Stimulated activated CD8-positive, alpha-beta memory T cell treated with anti-CD3 and anti-CD28 coated beads, Interleukin-4, amount 100 ng/mL, for 4 hours (primary cell): ENCODE measurements at places on chromosomes 3 and 15.

DNA sequence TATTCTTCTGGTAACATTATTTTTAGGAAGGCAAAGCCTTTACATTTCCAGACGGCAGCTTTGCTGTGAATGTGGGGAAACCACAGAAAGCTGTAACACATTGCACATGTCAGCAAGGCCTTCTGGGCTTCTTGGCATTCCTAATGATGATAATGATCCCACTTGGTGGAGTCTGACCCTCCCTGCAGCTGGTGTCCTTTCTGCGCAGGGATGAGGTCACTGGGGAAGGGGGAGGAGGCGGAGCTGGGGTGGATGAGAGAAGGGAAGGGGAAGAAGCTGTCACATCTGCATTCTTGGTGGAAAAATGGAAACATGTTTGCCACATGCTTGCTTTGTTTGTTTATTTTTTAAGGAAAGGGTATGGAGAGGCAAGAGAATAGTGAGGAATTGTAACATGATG lies 68.6 kb downstream of the FILIP1L start:
- DNase-seq, result no peak

GRCh38 chr3:38137615-38138348 lies 679 bp upstream of the MYD88 start:
- no peak for DNase-seq

- DNase-seq, result no peak
Observed at GRCh38 chr3:31305340-31305739, 227.4 kb upstream of the STT3B start.

DNA sequence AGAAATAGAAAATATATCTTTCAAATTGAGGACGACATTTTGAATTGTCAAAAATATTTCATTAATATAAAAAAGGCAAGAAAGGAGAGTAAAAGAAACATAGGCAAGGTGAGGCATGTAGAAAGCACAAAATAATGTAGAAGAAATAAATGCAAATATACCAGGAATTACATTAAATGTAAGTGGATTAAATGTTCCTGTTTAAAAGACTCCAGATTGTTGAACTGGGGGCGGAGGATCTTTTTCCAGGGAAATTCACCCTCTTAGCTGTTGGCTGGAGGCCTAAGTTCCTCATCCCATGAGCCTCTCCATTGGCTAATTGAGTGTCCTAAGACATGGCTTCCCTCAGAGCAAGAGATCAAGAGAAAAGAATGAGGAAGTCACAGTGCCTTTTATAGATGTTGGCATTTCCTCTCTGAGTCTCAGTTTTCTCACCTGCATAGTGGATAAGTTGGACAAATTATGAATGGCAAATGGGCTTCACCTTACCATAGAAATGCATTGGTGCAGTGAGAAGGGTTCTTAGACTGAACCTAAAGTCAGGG lies 147.4 kb upstream of the SMAD3 start:
- no peak for DNase-seq

DNA sequence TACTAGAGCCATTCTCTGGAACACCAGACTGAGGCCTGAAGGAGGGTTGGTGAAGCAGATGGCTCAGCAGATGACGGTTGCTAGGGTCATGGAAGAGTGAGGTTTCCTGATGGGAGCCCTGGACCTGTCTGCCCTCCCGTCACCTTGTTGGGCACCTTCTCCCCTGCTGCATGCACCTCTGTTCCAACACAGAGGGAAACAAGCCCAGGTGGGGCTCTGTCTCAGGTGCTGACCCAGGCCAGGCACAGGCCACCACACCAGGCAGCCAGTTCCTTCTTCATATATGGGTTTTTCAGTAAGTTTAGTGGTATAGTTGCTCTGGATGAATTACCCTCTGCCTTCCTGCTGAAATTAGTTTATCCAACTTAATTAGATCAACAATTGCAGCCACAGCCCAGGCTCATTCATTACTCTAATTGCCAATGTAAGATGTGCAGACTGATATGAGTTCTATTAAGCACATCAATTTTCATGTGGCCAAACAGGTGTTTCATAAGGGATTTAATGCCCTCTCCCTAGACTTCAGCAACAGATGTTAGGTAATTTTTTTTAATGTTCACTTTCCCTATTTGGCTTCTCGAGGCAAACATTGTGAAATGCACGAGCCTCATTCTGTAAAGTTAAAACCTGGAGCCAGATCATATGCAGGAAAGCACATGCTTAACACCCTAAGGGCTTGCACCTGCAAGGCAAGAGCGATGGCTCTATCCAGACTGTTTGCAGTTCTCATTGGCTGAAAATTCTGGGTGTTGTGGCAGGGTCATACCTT lies 174.8 kb downstream of the CHDH start:
- DNase-seq, result no peak

DNA sequence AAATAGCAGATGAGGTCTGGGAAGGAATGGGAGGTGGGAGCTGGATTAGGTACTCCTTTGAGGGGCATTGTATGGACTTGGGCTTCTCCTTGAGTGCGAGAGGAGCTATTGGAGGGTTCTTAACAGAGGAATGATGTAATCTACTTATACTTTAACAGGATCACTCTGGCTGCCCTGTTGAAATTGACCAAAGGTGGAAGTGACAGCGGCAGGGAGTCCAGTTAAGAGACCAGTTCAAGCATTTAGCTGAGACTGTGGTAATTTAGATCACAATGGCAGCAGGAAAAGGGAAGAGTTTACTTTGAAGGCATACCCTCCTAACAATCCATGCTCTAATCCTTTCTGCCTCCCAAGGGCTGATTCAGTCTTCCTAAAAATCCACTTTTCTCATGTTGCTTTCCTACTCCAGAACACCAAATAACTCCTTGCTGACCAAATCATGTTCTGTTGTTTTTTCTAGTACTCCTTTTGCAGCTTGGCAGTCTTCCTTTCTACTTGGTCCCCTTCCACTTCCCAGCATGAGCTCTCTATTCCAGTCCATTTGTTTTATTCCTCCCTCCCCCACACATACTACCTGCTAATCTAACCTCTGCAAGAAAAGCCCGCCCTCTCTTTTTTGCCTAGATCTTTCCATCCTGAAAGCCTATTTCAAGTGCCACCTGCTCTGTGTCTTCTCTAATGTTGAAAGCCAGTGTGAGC lies 139.4 kb downstream of the NECTIN3 start:
- DNase-seq, result no peak

DNA sequence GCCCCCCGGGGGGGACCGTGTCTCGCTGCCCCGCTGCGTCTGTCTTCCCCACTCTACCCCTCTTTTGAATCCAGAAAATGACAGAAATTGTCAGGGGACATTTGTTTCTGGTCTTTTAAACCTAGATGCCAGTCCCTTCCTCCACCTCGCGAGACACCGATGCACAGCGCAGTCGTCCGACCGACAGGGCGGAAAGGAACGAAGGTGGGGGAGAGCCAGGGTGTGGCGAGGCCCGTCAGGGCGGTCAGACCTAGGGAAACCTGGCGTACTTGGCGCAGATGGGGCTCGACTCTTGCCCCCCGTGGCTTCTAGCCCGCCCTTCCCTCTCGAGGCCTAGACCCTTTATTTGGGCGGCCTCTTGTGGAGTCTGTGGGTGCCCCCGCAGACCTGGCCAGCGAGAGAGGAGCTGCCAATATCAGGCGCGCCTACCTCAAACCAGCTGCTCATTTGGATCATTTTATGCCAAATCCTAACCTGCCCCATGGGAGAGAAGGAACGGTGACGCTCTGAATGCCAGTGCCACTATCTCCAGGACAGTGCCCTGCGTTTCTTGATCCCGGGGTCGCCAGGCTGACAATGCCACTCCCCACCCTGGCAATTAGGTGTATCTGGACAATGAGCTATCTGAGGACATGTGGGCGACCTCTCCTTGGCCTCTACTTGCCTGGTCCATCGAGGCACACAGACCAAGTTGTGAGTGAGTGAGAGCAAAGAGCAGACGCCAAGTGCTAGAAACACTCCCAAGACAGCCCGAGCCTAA lies 500 bp upstream of the RAB6B start:
- no peak for DNase-seq

DNA sequence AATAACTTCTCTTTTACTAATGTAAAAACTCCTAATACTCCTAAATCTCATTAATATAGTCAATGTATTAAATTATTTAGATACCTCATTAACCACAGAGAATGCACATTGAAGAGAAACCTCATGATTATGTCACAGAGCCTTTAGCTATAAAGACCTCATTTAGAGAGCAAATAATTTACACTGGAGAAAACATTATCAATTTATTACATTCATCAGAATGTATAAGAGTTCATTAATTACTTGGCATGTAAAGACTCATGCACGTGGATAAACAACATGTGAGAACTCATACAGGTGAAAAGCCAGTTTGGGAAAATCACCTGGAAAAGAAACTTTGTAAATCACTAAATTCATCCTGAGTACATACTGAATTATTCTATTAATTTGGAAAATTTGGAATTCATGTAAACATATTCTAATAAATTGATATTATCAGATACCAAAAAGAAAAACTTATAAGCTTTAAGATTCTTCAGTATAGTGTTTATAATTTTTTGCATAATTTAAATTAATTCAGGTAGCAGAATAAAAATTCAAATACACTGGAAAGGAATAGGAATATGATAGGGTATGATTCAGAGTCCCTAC lies 22.9 kb upstream of the WNT7A start:
- DNase-seq, result no peak

DNA sequence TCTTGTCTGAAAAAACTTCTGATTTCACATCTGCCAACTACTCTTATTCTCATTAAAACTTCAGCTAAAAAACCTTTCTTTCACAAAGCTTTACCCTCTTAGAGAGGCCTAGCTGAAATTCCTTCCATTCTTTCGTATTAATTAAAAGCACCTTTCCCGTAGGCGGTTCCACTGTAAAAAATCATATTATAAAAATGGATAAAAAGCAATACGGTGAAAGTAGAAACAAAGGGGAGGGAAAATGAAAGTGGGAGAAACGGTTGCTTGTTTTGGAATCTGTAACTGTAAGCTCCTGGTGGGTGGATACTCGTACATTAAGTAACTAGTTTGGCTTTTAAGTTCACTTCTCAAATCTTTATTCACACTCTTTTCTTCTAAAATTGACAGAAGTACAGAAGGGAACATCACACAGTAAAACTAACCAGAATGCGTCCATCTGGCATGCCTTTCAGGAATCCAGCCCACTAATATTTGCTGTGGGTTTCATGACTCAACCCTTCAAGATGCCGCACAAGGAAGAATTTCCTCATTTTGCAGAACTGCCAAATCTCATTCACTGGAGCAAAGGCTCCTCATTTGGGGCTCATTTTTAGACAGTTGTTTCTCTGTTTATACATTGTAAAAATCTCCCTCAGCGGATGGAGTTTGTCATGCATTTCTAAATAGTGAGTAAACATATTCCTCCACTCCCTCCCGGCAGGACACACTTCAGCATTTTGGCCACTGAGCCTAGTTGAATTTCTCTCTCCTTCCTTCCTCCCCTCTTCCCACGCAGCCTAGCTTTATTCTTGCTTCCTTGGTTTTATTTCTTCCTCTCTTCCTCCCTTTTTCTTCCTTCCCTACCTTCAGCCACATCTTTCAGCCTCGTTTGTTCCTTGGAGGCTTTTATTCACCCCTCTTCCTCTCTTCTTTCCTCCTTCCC lies 419.5 kb upstream of the NAALADL2 start:
- no peak for DNase-seq

DNA sequence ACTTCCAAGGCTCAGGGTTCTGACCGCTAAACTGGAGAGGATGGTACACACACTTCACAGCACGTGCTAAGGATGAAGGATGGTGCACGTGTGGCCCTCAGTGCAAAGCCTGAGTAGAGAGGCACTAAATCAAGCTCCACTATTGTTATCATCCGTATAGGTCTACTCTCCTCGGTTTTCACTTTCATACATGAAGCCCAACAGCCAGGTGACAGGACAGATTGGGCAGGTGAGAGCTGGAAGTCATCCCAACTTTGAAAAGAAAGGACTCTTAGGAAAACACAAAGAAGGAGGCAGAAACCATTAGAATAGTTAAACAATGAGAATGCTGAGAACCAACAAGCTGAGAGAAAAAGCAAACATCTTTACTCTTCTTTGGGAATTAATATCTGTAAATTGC lies 21.1 kb downstream of the MAGI1 start:
- no peak for DNase-seq

DNA sequence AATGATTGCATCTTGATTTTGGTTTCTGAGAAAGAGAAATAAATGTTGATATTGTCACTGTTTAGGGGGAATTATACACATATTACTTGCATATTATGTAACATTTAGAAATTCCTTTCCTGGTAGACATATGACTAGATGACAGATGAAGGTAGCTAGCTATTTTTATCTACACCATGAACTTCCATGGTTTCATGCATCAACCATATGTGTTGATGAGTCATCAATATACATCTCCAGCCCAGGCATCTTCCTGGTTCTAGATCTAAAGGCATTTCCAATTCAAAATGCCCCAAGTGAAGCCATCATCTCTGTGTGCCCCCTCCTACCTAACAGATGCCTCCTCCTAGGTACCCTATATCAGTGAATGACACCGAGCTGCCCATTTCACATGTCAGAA lies 9.5 kb upstream of the ADAMTSL3 start:
- DNase-seq, result no peak

DNA sequence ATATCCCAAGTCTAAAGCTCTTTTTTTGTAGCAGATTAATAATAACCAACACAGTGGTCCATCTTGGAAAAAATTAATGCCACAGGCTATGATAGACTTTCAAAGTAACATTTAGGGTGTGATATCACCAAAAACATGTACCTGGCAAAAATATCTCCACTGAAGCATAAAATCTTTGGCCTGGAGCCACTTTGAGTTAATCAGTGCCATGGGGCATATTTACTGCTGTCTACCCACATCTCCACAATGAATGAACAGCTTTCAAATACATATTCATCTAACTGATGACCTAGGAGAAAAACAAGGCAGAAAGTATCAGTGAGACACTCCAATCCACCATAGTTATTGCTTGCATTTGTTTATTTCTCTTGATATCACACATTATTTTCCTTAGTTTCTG lies 296.0 kb upstream of the MDFIC2 start:
- DNase-seq, result no peak

- DNase-seq, result no peak
Observed at GRCh38 chr3:55091381-55092225, 163.7 kb upstream of the LRTM1 start.

DNA sequence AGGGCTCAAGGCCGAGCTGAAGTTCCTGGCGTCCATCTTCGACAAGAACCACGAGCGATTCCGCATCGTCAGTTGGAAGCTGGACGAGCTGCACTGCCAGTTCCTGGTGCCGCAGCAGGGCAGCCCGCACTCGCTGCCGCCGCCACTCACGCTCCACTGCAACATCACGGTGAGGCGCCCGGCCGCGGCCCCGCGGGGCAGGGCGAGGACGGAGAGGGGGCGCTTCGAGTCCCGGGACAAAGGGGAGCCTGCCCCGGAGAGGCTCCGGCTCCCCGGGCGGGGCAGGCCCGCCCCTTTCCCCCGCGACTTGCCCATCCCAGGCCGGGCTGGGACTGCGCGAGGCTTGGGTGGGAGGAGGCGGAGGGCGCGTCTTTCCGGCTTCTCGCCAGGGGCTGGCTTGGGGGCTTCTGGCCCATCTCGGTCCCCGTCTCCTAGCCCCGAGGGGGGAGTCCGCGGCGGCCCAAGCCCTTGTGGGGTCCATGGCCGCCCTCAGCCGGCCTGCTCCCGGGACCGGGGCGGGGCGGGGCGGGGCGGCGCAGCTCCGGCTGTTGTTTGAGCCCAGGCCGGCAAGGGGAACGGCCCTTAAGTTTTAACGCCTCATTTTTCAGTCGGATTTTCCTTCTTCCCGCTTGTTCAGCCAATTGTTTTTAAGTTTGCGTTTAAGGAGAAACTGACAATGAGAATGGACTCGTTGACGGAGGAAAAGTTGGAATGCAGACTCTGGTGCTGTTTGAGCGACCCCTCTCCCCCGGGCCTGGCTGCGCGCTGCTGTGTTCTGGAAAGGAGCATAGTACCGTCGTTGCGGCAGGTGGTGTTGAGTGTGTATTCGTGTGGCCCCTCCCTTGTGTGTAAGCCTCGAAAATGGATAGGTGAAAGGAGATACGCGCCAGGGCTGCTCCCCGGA lies 683 bp downstream of the UBE2Q2 start:
- no peak for DNase-seq
